ENCODE measurements at places on chromosomes 13 and 19.

- no peak for DNase-seq
These were observed 61.6 kb downstream of the LRCH1 start for GRCh38 chr13:46614582-46614981.

GRCh38 chr19:33686262-33686661 lies 64.5 kb downstream of the CHST8 start:
- no peak for DNase-seq

GRCh38 chr19:9354651-9355050 lies 8.2 kb upstream of the ZNF177 start:
- DNase-seq = no peak

GRCh38 chr19:36638862-36639510 lies 27.7 kb downstream of the ZNF461 start:
- no peak for DNase-seq

DNA sequence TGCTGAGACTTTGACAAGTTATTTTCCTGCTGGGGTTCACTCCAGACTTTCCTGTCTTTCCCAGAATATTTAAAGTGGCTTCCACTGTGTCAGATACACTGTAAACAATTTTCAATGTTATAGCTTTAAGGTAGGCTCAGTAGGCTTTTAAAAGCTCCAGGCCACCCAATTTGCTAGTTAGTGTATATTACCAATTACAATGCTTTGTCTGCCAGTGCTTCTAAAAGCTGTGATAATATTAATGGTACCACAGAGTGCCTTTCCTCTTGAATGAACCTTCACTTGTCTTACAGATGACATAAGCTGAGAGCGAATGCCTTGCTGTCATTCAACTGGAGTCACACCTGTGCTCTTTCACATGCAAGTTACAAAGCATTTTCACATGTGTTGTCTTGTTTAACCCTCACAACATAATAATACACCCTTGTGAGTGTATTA lies 239.7 kb upstream of the HTR2A start:
- DNase-seq = no peak

GRCh38 chr19:31312009-31312676 lies 37.1 kb downstream of the TSHZ3 start:
- DNase-seq = no peak

GRCh38 chr13:105220881-105221280 lies 1314.6 kb downstream of the EFNB2 start:
- no peak for DNase-seq

- no peak for DNase-seq
These were observed 567.7 kb downstream of the GPC6 start for GRCh38 chr13:93794197-93794885.

- no peak for DNase-seq
These were observed 10.1 kb upstream of the HAS1 start for GRCh38 chr19:51733742-51734522.

DNA sequence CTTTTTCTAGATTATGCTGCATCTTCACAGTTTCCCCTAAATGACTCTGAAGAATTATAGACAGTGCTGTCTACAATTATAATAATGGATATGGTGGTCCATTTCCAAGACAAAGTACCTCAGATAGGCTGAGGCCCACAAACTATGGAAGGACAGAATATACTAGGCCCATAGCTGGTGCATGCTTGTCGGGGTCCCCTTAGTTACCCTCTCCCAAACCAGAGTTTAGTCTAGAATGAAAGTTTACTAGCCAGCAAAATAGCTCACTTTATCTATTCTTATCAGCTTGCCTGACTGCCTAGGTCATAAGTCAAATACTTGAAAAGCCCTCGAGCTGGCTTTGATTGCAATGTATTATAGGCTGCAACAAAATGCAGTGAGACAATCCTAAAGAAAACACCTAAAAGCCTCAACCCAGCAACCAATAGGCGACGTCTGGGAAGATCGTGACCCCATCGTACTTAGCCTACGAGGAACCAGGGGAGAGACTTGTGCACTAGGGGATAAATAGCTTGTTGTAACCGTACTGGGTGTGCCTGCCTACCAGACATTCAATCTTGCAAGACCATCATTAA lies 785 bp upstream of the IGFL2 start:
- no peak for DNase-seq

- DNase-seq = no peak
These were observed 2.9 kb downstream of the GNG7 start for GRCh38 chr19:2699413-2700140.

DNA sequence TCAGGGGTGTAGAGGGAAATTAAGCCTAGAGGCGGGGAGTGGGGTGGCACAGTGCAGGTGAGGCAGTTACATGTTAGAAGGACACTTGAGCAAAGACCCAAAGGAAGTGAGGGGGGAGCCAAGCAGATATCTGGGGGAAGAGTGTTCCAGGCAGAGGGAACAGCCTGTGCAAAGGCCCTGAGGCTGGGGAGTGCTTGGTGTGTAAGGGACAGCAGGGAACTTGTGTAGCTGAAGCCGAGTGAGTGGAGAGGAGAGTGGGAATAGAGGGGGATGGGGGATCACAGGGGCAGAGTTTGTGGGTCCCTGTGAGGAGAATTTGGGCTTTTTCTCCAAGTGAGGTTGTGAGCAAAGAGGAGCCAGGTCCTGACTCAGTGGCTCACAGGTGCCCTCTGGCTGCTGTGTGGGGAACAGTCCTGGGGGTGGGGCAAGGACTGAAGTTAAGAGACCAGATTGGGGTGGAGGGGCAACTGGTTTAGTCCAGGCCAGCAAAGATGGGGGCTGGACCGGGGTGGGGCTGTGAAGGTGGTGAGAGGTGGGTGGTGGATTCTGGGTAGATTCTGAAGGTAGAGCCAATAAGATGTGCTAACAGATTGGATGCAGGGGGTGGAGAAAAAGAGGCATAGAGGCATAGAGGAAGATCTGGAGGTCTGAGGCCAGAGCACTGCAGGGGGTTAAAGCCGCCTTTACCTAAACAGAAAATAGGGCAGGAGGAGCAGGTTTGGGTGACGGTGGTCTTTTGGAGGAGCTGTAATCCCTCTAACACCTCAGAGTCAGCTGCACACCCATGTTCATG lies 75.3 kb downstream of the CACNA1A start:
- no peak for DNase-seq

DNA sequence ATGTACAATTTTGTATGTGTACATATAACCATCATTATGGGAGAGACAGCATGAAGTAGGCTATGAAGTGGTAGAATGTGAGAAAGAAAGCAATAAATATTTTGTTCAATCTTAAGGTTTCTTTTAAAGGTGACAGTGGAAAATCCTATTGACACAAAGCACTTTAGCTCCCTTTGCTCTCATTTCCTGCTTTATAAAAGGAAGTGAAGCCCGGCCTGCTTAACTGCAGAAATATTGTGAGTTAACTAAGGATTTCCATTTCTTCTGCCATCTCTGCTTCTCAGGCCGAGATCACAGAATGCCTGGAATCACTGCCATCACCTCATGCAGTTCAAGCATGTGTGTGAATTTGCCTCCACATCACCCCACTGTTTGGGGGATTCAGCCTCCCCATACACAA lies 83.5 kb downstream of the FRY start:
- no peak for DNase-seq

- no peak for DNase-seq
These were observed 541 bp upstream of the RSPH6A start for GRCh38 chr19:45815481-45816216.

- no peak for DNase-seq
These were observed 32.8 kb downstream of the ATP12A start for GRCh38 chr13:24713022-24713421.

- DNase-seq = no peak
These were observed 39.2 kb downstream of the ZSWIM4 start for GRCh38 chr19:13834244-13835069.

- peak; percentile 76 for DNase-seq
These were observed at the start of gene SHKBP1 for GRCh38 chr19:40576585-40577451. TSS of gene SHKBP1 (plus strand) at chr19:40576873. CDS start at chr19:40576900, 27 bp downstream.
